Colonic mucosa (tissue), 4 donors: ENCODE measurements at places on chromosomes 3 and 15. TPM values are rescaled to one million over a fixed set of nuclear protein-coding genes. Genes with fewer than 3 reads are reported as not detected.

GRCh38 chr3:5004319-5005152, 25.3 kb downstream of the BHLHE40 start:
- H3K4me1 ChIP-seq = no peaks in the 10 kb centered on the region
- H3K27ac ChIP-seq = no peak overlapping the region
- no peaks in the 10 kb centered on the region for H3K36me3 ChIP-seq

- H3K27me3 ChIP-seq = no peaks in the 10 kb centered on the region
- no peak overlapping the region for H3K4me3 ChIP-seq
- no peaks in the 10 kb centered on the region for H3K36me3 ChIP-seq
- no peak for DNase-seq
These were observed 1.2 kb upstream of the DAZL start for GRCh38 chr3:16606398-16606797.

- H3K4me3 ChIP-seq = peak overlapping the region; percentile 24
- DNase-seq = peak; percentile 76
- H3K4me1 ChIP-seq = no peaks in the 10 kb centered on the region
- H3K27me3 ChIP-seq = no peaks in the 10 kb centered on the region
- H3K36me3 ChIP-seq = no peaks in the 10 kb centered on the region
These were observed 162.9 kb downstream of the CHSY1 start for GRCh38 chr15:101088788-101089578.

DNA sequence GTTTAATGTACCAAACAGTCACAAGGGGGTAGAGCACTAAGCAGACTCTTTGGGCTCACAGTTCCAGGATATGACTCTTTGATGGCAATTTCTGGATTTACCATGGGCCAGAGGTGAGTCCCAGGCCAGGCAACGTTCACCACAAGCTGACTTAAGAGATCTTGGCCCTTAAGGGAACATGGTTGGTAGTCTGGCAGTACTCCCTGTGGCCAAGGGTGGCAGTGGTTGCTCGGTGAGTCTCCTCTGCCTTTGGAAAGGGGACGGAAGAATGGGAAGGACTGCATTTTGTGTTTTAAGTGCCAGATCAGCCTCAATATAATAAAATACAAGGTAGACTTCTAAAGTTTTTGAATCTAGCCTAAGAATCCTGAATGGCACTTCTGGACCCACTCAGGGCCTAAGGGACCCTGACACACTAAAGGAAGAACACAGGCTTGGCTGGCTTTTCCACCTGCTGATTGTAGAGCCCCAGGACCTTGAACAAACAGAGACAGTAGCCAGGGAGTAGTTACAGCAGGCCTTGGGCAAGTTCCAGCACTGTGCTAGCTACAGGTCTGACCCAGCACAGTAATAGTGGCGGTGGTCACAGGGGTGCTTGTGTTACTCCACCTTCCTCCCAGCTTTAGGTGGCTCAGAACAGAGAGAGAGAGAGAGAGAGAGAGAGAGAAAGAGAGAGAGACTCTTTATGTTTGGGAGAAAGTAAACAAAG, 730.7 kb upstream of the ALCAM start:
- no peak overlapping the region for H3K27ac ChIP-seq
- H3K27me3 ChIP-seq = no peaks in the 10 kb centered on the region
- H3K4me1 ChIP-seq = no peaks in the 10 kb centered on the region
- H3K4me3 ChIP-seq = no peak overlapping the region

GRCh38 chr3:4739289-4740236, 239.7 kb upstream of the BHLHE40 start:
- DNase-seq = no peak
- H3K36me3 ChIP-seq = no peaks in the 10 kb centered on the region
- H3K4me1 ChIP-seq = peaks cover 8% of the 10 kb centered on the region
- no peak overlapping the region for H3K4me3 ChIP-seq

DNA sequence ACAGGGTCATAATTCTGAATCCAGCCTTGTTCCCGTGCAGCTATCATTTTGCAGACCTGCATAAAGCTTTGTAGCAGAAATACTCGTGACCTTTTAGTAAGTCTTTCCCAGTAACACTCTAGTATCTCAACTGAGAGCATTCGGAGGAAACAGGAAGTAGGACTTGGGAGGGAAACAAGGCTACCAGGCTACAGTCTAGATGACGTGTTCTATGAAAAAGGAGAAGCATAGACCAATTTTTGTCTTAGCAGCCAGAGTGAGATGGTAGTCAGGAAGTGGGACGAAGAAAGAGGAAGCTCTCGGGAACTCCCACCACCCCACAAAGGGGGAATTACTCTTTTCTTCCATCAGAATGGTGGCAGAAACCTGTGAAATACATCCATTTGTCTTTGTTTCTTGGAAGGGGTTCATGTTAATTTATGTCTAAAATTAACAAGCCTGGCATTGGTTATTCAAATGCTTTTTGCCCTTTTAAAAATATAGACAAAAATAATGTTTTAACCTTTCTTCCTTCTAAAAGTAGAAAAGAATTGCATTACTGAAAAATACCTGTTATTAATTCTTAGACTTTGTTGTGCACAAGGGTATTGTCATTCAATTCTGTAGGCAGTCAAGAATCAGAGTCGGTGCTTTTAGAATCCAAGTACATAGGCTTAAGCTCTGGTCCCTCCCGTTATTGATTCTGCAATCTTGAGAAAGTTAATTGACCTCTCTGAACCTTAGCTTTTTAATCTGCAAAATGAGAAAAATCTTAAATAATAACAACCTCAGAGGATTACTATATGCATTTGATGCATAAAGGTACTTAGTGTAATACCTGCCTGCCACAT, 1.6 kb upstream of the SUCNR1 start:
- H3K27me3 ChIP-seq = no peaks in the 10 kb centered on the region
- H3K36me3 ChIP-seq = no peaks in the 10 kb centered on the region
- no peak for DNase-seq
- peak overlapping the region; percentile 9 for H3K27ac ChIP-seq
- H3K4me3 ChIP-seq = no peak overlapping the region

- no peak overlapping the region for H3K27ac ChIP-seq
- H3K27me3 ChIP-seq = no peaks in the 10 kb centered on the region
- DNase-seq = no peak
- no peaks in the 10 kb centered on the region for H3K36me3 ChIP-seq
These were observed 9.9 kb upstream of the VILL start for GRCh38 chr3:37980462-37981347.

- no peak overlapping the region for H3K4me3 ChIP-seq
- no peak overlapping the region for H3K27ac ChIP-seq
- no peaks in the 10 kb centered on the region for H3K36me3 ChIP-seq
- H3K27me3 ChIP-seq = no peaks in the 10 kb centered on the region
- peak; percentile 61 for DNase-seq
These were observed 1.2 kb upstream of the ITIH4 start for GRCh38 chr3:52831500-52832301.

GRCh38 chr3:129867506-129868124, 25.9 kb downstream of the TMCC1 start:
- H3K27ac ChIP-seq = no peak overlapping the region
- H3K27me3 ChIP-seq = no peaks in the 10 kb centered on the region
- DNase-seq = no peak
- H3K4me3 ChIP-seq = no peak overlapping the region
- no peaks in the 10 kb centered on the region for H3K4me1 ChIP-seq

GRCh38 chr15:62840526-62841268, 201.8 kb upstream of the TPM1 start:
- DNase-seq = no peak
- H3K27me3 ChIP-seq = no peaks in the 10 kb centered on the region
- peaks cover 5% of the 10 kb centered on the region for H3K36me3 ChIP-seq
- no peak overlapping the region for H3K27ac ChIP-seq

DNA sequence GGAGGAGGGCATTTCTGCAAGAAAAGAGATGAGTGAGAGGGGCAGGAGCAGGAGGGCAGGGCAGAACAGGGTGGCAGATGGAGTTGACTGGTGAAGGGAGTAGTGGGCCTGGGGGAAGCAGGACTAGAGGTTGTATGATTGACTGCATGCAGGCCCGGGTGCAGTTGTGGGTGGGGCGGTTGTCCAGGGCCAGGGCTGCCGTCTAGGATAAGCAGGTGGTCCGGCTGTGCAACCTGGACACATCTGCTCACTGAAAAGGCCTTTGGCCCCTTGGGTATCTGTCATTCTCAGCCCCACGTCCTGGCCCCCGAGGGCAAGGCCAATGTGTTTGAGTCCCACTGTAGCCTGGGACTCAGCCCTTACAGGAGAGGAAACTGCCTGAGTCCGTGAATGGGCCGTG, 25.4 kb downstream of the ALS2CL start:
- no peak overlapping the region for H3K27ac ChIP-seq
- no peaks in the 10 kb centered on the region for H3K36me3 ChIP-seq
- H3K4me3 ChIP-seq = no peak overlapping the region
- no peak for DNase-seq
- H3K27me3 ChIP-seq = no peaks in the 10 kb centered on the region

- no peak overlapping the region for H3K27ac ChIP-seq
- no peaks in the 10 kb centered on the region for H3K4me1 ChIP-seq
- H3K4me3 ChIP-seq = no peak overlapping the region
- no peaks in the 10 kb centered on the region for H3K36me3 ChIP-seq
These were observed 84.8 kb downstream of the PPCDC start for GRCh38 chr15:75107908-75108838.

CADM2 gene
- total RNA-seq = 1.2 TPM

ATP13A5 gene
- total RNA-seq = 0.05 TPM

IFRD2 gene
- 52.8 TPM for total RNA-seq

ILDR1 gene
- 18.4 TPM for total RNA-seq

RLBP1 gene
- total RNA-seq = not detected
